ENCODE measurements at places on chromosomes 5 and 9.

- DNase-seq, result no peak
Observed at GRCh38 chr9:114033397-114034103, 44.5 kb downstream of the AMBP start.

DNA sequence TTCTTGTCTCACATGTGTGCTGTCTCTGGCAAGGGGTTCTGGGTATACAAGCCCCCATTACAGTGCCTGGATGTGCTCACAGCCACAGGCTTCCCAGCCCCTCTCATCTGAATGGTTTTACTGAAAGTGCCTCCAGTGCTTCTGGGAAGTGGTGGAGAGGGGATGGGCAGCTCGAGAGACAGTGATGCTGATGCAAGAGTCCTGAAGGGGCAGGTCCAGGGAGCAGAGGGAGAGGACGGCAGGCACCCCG, 93.5 kb downstream of the PHF2 start:
- DNase-seq, result no peak

GRCh38 chr9:91710158-91710557, 239.9 kb downstream of the ROR2 start:
- DNase-seq, result no peak

DNA sequence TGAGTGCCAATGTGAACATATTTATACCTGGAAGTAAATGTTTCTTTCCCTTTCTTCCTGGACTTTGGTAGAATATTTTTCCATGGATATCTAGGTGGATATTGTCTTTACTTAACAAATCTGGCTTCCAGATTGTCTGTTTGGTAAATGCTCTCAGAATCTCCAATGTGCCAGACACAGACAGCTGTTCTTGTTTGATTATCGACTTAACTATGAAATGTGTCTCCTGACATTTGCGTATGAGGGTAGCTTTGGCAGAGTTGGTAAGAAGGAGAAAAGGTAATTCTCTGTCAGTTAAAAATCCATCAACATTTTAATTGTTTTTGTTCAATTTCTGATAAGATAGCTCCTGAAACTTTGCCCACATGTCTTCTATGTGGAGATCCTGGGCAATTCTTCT, 196.4 kb upstream of the NUDT12 start:
- DNase-seq, result no peak

GRCh38 chr5:133079048-133079447, 27.2 kb downstream of the HSPA4 start:
- DNase-seq, result no peak

DNA sequence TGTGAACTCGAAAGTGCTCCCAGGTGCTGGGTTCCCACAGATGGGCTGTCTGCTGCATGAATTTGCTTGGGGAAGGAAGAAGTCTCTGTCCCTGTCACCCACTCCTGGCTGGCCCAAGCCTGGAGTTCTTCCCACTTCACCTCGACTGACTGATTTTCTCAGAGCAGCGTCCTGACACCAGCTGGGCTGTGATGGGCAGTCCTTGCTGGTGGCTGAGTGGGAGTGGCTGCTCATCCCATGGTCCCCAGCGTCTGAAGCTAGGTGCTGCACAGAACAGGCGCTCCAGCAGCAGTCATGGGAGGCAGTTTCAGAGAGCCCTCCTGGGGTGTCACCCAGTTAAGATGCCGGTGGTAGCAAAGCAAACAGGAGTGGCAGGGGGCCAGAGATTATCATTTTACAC, 10.1 kb upstream of the NEURL1B start:
- DNase-seq, result no peak

DNA sequence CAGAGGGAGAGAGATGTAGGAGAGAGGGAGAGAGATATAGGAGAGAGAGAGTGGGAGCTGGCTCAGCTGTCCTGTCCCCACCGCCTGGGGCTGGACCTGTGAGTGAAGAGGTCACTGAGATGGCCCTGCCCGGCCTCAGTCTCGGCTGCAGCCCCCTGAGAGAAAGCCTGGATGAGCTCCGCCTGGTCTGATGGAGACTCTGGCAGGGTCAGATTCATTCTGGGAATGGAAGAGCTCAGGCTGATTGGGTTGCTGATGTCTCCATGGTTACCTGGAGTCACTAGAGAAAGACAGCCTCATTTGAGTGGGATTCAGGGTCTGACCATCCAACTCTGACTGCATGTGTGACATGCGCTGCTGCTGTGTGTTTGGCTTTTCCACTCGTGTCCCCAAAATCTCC, 27.1 kb upstream of the SEMA4D start:
- no peak for DNase-seq

DNA sequence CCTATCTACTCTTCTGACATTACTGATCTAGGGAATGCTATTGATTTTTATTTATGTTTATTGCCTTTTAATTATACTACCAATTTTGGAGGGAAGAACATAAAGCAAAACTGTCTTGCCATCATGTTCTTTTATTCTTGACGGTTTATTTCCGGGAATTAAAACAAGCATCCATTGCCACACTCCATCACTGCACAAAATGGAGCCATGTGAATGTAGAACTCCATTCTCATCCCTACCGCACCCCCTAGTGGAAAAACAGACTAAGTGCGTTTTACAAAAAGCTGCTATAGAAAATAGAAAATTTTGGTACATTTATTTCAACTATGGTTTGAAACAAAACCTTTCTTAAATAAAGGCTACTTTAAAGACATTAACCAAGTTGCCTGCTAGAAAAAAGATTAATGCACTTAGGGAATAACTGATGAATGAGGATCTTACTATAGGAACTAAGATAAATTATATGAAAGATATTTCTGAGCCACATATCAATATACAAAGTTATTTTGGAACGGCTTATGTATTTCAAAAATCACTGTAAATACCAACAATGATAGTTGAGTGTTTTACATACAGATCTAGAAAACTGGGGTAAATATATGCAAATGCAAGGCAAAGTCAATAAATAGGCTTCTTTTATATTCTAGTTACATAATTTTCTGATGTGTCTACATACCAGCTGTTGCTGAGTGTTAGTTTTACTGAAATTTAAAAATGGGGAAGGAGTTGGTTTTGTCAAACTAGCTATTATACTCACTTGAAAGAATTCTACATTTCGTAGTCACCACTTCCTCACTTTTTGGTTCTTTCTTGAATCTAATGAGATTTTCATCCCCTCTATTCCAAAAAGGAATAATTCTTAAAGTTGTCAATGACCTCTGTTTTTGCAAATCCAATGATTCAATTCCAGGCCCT, 26.5 kb downstream of the OXCT1 start:
- DNase-seq, result no peak

DNA sequence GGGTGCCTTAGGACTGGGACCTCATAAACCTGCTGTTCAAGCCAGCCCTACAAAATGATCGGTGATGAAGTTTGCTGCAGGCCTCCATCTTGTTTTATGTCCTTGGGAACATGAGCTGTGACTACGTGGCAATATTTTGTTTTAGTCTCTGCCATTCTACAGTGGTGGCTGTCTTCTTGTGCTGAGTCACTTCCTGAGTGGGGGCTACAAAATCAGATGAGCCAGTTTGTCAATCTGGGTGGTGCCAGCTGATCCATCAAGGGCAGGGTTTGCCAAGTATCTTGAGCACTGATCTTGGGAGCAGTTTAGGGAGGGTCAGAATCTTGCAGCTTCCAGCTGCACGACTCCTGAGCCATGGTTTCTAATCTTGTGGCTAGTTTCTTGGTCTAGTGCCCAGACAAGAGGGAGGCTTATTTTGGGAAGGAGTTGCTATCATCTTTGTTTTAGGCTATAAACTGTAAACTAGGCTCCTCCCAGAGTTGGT, 94.7 kb downstream of the YTHDC2 start:
- DNase-seq, result no peak

DNA sequence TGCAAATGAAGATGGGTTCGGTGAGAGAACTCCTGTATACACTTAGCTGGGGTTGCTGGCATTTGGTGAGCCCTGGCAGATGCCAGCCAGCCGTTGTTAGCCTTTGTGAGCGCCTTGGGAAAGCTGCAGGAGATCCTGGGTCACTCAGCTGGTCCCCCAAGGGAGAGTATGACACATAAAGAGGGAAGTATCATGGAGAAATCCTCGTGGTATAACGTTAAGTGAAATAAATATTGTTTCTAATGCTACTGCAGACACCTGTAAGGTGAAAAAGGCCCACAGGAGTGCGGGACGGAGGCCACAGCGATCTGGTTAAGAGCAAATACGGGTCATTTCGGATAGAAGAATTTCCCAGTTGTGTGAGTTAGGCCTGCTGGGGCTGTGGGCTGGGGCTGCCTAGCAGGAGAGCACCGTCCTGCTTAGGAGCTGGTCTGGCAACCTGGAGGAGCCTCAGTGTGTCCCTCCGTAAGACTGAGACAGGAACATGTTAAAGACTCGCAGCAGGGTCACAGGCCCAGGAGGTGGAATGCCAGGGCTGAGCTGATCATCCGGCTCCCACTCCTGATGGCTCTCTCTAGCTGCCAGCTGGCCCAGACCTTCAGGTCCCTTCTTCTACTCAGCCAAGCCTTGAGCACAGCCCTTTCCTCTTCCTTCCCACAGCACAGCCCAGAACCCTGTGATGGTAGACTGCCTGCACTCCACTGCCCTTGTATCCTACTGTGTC, 4.9 kb downstream of the NKX2-5 start:
- DNase-seq, result no peak

DNA sequence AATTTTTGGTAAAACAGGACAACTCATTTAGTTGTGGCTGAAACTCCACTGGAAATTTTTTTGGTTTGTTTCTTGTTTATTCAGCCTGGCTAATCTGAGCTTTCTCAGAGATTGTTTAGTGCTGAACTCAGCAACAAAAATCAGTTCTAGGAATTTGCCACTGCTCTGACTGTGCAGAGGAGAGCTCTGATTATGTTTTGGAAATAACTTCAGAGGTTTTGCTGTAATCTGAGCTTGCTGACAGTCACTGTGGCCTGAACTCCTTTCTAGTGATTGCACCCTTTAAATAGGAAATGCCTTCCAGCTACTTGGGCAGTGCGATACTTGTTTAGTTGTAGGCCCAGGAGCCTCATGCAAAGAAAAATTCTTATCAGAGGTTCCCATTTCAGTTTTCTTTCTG, 60.2 kb downstream of the OSTF1 start:
- DNase-seq, result no peak

DNA sequence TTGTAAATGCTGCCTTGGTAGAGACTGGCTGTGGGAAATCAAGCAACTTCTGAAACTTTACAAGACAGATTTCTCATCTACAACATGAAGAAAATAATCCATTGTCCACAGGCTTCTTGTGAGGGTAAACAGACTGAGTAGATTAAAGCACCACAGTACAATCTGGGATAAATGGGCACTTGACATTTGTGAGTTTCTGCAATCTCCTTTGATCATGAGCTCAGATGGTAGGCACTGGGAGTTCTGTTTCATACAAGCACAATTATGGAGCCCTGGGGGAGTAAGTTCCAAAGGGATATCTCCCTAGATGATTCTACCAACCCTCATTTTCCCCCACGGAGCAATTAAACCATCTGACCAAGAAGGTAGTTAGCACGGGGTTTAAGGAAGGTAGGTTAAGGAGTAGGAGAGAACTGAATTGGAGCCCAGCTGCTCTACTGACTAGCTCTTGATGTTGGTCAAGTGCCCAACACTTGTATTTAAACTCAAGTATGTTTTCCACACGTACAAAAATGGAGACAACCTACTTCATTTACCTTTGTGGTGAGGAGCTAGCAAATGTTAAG, 479.5 kb upstream of the TNC start:
- no peak for DNase-seq

DNA sequence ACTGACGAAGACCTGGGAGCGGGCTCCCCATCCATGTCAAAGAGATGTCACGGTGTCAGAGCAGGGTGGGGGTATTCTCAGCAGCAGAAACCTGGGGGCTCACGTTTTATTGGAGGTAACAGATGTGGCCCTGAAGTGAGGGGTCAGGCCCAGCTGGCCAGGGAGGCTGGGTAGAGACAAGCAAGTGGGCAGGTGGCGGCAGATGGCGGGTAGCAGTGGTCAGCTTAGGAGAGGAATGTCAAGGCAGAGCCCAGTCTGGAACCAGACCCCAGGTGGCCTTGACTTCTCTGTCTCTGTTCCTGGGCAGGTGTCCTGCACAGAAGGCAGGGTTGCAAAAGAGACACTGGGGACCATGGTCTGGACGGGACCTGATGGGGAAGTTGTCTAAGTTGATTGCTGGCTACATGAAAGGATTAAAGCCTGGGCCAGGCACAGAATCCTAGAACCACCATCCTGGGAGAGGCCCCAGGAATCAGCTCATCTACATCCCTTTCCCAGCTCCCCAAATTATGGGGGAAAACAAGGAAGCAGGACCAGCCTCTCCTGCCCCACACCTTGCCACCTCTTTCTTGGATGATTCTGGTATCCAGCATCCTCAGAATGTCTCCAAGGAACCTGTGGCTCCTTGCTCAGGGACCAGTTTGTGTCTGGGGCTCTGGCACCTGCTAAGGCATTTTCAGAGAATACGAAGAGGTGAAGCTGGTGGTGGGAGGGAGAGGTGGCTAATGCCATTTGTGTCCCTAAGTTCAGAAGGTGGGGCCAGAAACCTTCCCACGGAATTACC, 72.5 kb downstream of the AMBP start:
- DNase-seq, result no peak

DNA sequence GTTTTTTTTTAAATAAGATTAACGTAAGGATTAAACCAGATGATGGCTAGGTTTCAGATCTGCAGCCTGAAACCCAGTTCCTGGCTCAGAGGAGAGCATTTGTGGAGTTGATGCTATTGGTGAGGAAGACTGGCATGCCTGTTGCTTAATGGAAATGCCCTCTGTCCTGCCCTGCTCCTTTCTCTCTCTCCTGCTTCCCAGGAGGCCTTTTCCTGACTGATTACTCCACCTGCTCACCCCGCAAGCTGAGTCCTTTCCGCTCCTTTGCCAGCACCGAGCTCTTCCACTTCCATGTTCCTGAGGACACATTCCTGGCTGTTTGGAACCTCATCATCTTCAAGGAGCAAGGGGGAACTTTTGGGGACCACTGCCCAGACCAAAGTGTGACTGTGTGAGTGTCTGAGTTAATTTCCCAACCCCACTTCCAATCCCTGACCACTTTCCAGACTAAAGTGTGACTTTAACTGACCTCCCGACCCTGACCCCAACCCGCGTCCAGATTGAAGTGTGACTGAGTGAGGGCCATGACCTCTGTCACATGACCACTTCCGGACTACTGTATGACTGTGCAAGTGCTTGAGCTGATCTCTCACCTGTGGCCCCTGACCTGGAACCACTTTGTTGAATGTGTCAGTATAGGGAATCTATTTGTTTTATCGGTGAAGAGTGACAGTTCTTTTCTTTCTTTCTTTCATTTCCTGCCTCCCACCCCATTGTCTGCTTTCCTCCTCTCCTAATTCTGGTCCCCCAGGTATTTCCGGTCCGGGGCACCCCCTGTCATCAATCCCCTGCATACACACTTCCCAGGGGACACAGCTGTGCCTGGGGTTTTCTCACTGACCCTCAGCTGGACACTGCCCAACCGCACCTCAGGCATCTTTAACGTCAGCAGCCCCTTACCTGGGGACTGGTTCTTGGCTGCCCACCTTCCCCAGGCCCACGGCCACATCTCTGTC, 5.5 kb downstream of the TMEM8B start:
- DNase-seq, result no peak

- DNase-seq, result no peak
Observed at GRCh38 chr9:92980085-92980745, 32.9 kb downstream of the FGD3 start.

- DNase-seq, result no peak
Observed at GRCh38 chr5:93452255-93452654, 128.8 kb downstream of the NR2F1-AS1 start.

GRCh38 chr9:35616681-35617459, 1.3 kb downstream of the CD72 start:
- DNase-seq, result peak; percentile 63

GRCh38 chr5:172454358-172455086, at the start of gene SH3PXD2B:
Gene SH3PXD2B, minus strand, starts transcription at chr5:172454525. Its CDS starts 173 bp downstream, at chr5:172454352.
- DNase-seq, result peak; percentile 43

Measured in activated T-cell treated with anti-CD3 and anti-CD28 coated beads for 48 hours (primary cell).